ENCODE measurements at places on chromosomes 3 and 15. TPM values are rescaled to one million over a fixed set of nuclear protein-coding genes. Genes with fewer than 3 reads are reported as not detected.

The SHC4 gene
- 0.04 TPM for total RNA-seq

The IL5RA gene
- total RNA-seq, result not detected

The TMF1 gene
- 15.3 TPM for total RNA-seq

The MB21D2 gene
- total RNA-seq, result 9.2 TPM

The GOLGA6D gene
- not detected for total RNA-seq

The KNG1 gene
- not detected for total RNA-seq

The TTLL13 gene
- 0.11 TPM for total RNA-seq

The SLC22A14 gene
- not detected for total RNA-seq

The PEAK1 gene
- 7.5 TPM for total RNA-seq

The CTXND1 gene
- not detected for total RNA-seq

The C3orf22 gene
- total RNA-seq, result not detected

The SPINK8 gene
- not detected for total RNA-seq

The RETNLB gene
- not detected for total RNA-seq

The NANOGP8 gene
- not detected for total RNA-seq

The FBXO40 gene
- not detected for total RNA-seq

The GOLGA8G gene
- total RNA-seq, result not detected

The IL16 gene
- not detected for total RNA-seq

The RTP1 gene
- total RNA-seq, result not detected

The PPIP5K1 gene
- total RNA-seq, result 18.7 TPM

The COPS2 gene
- total RNA-seq, result 35.8 TPM

The PRKCD gene
- 6.6 TPM for total RNA-seq

The PRSS50 gene
- not detected for total RNA-seq

The ARNT2 gene
- 0.11 TPM for total RNA-seq

The ZIC4 gene
- not detected for total RNA-seq

The TEX55 gene
- total RNA-seq, result not detected

The GASK1A gene
- 0.91 TPM for total RNA-seq

The PLSCR4 gene
- total RNA-seq, result 1.3 TPM

The TMEM158 gene
- 4.3 TPM for total RNA-seq

The DZIP1L gene
- total RNA-seq, result 5.5 TPM

The VEPH1 gene
- 0.34 TPM for total RNA-seq

The UBAP1L gene
- 0.38 TPM for total RNA-seq

The TM4SF1 gene
- total RNA-seq, result 154 TPM

The SELENOS gene
- total RNA-seq, result 89.0 TPM

The SEMA6D gene
- total RNA-seq, result 2.9 TPM

The OCA2 gene
- total RNA-seq, result not detected

The ZPLD1 gene
- total RNA-seq, result 0.72 TPM

The BFSP2 gene
- not detected for total RNA-seq
